ENCODE measurements at places on chromosomes 11 and 22. TPM values are rescaled to one million over a fixed set of nuclear protein-coding genes. Genes with fewer than 3 reads are reported as not detected.

Gene FAM227A
- 0.66 TPM for total RNA-seq

Gene GAB4
- not detected for total RNA-seq

Gene NPAS4
- 0.72 TPM for total RNA-seq

Gene TRPT1
- total RNA-seq, result 40.0 TPM

DNA sequence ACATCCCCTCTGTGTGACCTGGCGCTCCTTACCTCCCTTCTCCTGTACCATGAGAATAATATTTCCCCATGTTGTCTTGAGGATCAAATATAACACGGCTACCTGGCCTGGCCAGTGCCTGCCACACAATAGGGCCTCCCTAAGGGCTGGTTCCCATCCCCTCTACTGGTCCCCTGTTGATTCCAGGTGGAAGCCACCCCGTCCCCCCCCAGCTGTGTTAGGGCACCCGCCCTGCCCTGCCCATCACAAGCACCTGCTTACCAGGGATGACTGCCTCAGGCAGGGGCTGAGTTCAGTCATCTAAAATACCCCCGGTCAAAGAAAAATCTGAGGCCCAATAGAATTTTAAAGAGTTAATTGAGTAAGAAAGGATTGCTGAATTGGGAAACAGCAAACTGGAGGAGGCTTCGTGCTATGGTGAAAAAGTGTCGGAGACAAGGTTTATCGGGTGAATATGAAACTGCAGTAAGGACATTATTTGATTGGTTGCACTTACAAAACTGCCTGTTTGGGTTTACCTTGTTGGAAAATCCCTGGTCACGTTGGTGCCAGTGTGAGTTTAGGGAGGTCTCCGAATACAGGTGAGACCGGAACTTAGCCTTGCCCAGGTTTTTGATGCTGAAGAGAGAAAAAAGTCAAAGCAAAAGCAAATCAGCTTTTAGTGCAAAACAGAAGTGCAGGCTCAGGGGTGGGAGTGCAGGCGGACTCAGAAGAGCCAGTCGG, 5.2 kb downstream of the APOL1 start:
- no peak for DNase-seq

DNA sequence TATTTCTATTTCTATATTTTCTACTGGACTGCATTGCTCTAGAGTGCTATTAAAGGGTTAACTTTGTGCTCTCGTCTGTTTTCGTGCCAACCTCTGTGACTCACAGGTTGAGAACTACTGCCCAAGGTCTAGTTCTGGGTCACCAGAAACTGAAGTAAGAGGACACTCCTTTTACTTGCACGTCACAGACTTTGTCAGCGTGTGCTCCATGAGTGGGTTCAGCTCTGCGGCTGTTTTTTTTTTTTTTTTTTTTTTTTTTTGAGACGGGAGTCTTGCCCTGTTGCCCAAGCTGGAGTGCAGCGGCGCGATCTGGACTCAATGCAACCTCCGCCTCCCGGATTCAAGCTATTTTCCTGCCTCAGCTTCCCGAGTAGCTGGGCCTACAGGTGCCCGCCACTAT, 49.8 kb downstream of the CLMP start:
- DNase-seq, result no peak

GRCh38 chr11:109426442-109427240, 4.7 kb downstream of the C11orf87 start:
- DNase-seq, result no peak

GRCh38 chr11:6356503-6357055, 33.7 kb upstream of the SMPD1 start:
- DNase-seq, result no peak

- DNase-seq, result no peak
Measured at GRCh38 chr11:67195971-67196456, 70.3 kb upstream of the GRK2 start.
